ENCODE measurements at places on chromosomes 5 and 9.

DNA sequence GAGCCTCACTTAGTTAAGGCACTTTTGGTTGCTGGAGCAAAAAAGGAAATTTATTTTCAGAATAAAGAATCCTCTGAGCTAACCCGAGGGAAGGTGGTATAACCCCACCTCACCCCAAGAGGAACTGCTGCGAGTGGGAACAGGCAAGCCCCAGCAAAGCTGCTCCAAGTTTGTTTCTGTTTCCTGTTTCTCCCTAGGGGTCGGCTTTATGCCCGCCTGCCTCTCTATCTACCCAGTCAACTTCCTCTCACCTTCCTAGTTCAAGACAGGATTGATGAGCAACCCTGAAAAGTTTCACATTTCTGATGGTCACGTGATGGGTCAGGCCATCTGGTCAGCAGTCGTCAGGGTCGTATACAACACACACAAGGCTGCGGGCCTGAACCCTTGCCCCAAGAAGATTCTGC is 31.1 kb downstream of the TRIO start:
- DNase-seq: no peak

DNA sequence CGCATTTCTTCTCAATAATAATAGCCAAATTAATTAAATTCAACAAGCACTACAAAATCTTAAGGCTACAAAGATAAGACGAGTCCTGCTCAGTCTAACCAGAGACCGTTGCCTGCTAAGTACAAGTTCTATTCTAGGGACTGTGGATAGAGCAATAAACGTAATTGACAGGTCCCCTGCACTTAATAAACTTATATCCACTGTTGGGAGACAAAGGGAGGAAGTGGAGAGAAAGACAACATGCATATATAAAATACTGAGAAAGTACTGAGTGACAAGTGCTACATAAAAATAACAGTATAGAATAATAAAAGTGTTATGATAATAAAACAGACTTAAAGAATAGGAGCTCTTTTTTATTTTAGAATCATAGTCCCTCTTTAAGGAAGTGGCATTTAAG is 158.1 kb downstream of the MLLT3 start:
- DNase-seq: no peak

DNA sequence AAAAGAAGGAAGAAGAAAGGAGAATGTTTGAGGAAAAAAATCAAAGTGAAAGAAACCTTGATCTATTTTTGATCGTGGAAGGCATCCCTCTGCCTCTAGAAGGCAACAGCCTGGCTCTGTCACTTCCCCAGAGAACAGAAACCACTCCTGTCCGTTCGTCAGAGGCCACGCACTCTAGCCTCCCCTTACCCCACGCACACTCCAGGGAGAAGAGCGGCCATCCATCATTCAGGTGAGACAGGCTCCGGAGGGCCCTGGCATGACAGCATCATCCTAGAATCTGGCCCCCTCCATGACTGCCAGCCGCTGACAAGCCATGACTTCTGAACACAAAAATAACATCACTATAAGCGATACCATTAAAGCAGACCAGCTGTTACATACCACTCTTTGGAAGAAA is 135.8 kb downstream of the ROR2 start:
- no peak for DNase-seq

DNA sequence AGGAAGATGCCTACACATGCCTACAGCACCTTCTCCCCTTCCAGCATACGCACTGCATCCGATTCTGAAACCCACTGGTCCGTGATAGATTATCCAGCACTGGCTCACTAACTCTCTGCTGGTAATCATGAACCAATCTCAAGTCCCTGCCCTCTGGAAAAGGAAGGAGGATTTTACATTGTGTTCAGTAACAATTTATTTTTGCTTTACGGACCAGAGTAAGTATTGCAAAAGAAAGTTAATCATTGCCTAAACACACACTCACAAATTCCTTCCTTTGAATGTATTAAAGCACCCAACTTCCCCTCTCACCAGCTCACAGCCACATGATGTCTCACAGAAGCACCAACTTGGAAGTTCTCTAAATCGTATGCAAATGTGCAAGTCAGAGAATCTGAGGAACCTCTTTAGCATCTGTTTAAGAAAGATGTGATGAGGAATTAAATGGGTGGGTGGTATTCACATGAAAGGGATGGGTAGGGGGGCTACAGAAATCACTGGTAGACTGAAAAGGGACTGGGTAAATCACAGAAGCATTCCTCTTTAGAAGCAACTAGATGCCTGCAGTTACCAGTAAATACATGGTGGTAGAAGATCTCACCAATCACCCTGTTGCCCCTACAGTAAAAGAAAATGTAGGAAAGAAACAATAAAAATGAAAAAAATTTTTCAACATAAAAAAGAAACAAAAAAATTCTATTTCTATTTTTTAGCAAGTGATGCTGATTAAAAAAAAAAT is 8.4 kb downstream of the GNAQ start:
- DNase-seq: no peak

DNA sequence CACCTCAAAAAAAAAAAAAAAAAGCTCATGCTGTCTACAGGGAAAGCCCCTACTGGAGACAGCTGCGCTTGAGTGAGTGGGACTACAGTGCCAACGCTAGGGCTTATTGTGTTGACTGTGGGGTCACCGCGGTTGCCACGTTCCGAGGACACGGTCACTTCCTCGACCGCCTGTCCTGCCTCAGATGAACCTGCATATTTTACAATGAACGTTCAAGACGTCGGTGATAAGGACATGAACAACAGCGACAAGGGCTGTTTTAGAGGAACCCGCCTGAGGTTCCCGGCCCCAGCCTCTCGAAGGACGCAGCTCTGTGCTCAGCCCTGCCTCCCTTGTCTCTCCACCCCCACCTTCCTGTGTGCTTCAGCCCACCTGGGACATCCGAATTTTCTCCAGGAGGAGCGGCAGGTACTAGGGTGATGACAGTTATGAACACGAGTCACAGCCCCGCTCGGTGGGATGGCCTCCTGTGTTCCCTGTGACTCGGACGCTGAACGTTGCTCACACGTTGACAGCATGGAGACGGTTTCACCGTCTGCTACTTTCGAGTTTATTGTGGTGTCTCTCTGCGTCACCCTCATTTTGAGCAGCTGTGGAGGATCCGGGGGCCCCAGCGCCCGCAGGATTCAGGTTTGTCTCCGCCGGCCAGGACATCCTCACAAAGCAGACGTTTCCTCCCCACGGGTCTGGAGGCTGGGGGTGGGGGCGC is 11.3 kb upstream of the DIPK1B start:
- DNase-seq: no peak

- no peak for DNase-seq
Measured at GRCh38 chr9:79189511-79189924, 382.2 kb upstream of the TLE4 start.

- no peak for DNase-seq
Measured at GRCh38 chr9:100204796-100205195, 105.8 kb downstream of the INVS start.

DNA sequence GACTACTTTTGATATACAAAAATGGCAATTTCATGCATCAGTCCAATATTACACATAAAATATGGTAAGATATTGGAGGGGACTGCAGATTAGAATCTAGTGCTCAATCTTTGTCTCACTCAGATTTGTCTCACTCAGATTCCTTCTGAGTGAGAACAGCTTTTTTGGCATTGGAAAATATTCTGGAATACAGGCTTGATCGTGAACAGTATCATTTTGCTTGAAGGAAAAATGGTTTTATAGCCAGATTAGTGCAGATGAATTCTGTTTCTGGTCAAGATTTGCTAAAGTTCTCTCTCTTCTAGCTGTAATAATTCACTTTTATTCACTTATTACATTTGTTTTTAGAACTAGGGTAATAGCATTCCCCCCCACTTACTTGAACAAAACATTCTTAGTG is 51.2 kb downstream of the MAN2A1 start:
- no peak for DNase-seq

- no peak for DNase-seq
Measured at GRCh38 chr5:157603333-157604190, 28.0 kb upstream of the ADAM19 start.

GRCh38 chr5:178152491-178153444 is 917 bp downstream of the NHP2 start:
- DNase-seq: no peak

GRCh38 chr5:83942155-83942554 is 221.5 kb upstream of the HAPLN1 start:
- no peak for DNase-seq

DNA sequence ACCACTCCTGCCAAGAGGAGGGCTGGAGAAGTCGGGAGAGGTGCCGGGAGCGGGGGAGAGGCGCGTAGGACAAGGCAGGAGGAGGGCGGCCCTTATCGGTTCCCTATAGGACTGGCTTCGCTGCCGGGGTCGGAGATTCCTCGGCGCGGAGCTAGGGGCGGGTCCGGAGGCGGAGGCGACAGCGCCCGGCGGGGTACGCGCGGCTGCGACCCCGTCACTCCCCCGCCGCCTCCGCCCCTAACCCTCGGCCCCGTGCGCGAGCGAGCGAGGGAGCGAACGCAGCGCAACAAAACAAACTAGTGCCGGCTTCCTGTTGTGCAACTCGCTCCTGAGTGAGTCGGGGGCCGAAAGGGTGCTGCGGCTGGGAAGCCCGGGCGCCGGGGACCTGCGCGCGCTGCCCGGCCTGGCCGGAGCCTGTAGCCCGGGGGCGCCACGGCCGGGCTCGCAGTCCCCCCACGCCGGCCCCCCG is 2.0 kb downstream of the GLIS3 start:
- DNase-seq: no peak

GRCh38 chr5:155307229-155307628 is 293.7 kb downstream of the KIF4B start:
- no peak for DNase-seq

- DNase-seq: no peak
Measured at GRCh38 chr5:53335115-53335514, 145.3 kb upstream of the FST start.

- DNase-seq: no peak
Measured at GRCh38 chr9:133999851-134000265, 7.7 kb upstream of the VAV2 start.

- no peak for DNase-seq
Measured at GRCh38 chr5:56838409-56839039, 23.2 kb downstream of the MAP3K1 start.

DNA sequence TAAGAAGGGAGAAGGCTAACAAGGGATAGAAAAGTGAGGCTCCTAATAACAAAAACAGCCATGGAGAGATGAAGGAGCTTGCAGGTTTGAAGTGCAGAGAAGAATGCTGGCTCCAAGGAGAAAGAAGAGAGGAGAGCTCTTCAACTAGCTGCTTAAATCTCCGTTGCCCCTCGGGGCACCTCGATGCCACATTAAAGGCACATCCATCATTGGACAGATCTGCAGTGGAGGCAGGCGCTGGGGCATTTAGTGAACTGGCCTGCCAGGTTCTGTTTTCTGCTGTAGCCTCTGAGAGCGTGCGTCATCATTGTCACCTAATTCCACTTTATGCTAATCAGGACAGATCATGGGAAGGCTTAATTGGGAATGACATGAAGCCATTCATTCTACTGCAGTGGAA is 1426.2 kb upstream of the WWC1 start:
- DNase-seq: no peak

DNA sequence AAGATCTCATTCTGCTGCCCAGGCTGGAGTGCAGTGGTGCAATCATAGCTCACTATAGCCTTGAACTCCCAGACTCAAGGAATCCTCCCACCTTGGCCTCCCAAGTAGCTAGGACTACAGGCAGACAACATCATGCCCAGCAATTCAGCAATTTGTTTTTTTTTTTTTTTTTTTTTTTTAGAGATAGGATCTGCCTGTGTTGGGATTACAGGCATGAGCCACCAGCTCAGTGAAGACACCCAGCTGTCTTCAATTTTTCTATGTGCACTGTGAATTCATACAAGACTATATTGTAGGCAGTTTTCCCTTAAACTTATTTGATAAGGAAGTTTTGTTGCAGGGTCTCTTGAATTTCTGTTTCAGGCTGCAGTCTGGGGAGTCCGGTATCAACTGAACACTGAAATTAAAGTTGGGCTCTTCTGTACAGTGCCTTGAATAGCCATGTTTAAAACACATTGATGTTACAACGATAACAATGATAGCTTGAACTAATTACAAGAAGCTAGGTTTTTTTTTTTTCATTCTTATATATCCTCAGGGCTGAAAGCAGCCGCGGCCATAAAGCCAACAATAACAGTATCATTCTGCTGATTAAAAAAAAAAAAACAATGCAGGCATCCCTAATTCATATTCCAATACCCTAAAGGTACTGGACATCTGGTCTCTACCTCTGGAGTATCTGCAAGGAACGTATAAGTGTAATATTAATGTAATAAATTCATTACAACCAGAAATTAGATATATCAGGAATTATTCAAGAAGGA is 63.5 kb downstream of the MPDZ start:
- no peak for DNase-seq

- no peak for DNase-seq
Measured at GRCh38 chr5:64947801-64948200, 179.1 kb downstream of the CWC27 start.

GRCh38 chr5:164951570-164951969 is 1446.2 kb downstream of the MAT2B start:
- DNase-seq: no peak

DNA sequence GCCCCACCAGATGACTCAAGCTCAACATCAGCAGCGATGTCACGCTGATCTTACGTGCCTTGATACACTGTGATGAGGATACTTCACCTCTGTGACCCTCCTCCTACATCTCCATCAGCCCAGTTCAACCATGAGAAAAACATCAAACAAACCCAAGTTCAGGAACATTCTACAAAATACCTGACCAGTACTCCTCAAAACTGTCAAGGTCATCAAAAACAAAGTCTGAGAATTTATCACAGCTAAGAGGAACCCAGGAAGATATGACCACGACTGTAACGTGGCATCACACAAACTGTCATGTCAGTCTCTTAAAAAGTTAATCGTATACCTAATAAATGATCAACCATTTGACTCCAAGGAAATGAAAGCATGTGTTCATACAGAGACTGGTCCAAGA is 90.8 kb downstream of the COL23A1 start:
- no peak for DNase-seq

GRCh38 chr9:87554976-87555375 is 57.3 kb downstream of the DAPK1 start:
- DNase-seq: no peak

DNA sequence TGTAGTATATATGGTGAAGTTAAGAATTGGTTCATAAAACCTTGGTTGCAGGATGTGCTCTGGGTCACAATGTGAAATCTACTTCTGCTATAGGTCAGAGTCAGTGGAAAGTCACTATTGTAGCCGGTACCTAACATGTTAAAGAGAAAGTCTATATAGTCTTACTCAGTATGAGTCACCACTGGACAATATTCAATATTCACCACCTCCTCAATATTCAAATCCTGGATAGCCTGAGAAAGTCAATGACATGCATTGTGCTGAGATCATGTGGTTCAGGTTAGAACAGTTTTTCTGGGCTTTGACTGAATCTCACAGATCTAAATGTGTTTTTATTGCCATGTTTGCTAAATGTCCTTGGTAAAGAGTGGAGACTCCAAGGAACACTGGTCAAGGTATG is 108.8 kb downstream of the HMHB1 start:
- no peak for DNase-seq

DNA sequence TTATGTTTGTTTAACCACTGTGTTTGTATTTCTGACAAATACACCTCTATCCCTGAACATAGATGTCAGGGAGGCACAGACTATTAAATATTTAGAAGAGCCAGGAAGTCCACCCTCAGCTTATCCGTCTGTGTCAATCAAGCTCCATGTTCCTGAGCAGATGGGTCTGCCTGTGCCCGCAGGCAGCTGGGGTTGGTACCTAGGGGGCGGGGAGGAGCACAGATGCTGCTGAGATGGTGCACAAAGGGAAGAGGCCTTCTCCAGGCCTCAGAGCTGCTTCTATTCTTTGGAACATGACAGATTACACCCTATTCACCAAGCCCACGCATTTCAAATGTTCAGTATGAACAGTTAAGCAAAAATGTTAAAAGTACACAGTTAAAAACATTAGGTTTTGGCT is 142.1 kb downstream of the EPB41L4A start:
- DNase-seq: peak; percentile 21

- no peak for DNase-seq
Measured at GRCh38 chr9:2638871-2639673, 17.5 kb downstream of the VLDLR start.
